Mesenteric fat pad (tissue), 1 donor: ENCODE measurements at places on chromosomes 4 and X. TPM values are rescaled to one million over a fixed set of nuclear protein-coding genes. Genes with fewer than 3 reads are reported as not detected.

DNA sequence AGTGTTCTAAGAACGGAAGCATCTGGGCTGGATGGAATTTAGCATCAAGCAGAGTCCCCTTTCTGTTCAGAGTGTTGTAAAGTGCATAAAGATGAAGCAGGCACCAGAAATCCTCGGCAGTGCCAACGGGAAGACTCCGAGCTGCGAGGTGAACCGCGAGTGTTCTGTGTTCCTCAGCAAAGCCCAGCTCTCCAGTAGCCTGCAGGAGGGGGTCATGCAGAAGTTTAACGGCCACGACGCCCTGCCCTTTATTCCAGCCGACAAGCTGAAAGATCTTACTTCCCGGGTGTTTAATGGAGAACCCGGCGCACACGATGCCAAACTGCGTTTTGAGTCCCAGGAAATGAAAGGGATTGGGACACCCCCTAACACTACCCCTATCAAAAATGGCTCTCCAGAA lies 29.4 kb downstream of the NSD2 start:
- no peak for DNase-seq

GRCh38 chr4:169627307-169627706 lies 6.9 kb downstream of the CLCN3 start:
- DNase-seq, result no peak

DNA sequence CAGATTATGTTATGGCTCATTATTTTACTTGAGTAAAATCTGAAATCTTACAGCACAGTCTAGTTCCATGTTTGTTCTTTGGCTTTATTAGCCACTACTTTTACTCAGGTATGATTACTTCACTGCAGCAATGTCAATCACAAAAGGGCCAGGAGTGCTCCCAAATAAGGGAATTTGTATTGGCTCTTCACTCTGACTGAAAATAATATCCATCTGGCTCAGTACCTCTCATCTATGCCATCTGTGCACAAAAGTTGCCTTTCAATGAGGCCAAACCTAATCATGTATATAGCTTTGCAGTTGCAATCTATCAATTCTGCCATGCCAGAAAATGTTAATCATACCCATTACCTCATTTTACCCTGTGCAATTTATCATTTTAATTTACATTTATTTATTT lies 161.1 kb downstream of the TECRL start:
- no peak for DNase-seq

DNA sequence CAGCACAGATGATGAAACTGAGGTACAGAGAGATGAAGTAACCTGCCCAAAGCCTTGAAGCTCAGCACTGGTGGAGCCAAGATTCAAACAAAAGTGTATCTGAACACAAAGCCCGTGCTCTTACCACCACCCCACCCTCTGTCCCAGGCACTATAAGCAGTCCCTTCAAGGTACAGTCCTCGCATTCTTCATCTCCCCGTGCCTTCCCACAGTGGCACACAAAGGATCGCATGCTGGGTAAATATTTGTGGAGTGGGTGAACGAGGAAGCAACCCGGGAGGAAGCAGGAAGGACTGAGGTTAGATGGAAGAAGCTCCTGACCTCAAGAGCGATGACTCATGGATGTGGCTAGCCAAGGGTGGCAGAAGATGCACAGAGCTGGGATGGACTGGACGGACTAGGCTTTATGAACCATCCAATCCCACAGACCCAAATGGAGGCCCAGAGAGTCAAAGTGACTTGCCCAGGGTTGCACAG lies 18.4 kb downstream of the IQSEC2 start:
- no peak for DNase-seq

- DNase-seq, result no peak
These were observed 9.1 kb downstream of the SERTM2 start for GRCh38 chrX:111520506-111520905.

DNA sequence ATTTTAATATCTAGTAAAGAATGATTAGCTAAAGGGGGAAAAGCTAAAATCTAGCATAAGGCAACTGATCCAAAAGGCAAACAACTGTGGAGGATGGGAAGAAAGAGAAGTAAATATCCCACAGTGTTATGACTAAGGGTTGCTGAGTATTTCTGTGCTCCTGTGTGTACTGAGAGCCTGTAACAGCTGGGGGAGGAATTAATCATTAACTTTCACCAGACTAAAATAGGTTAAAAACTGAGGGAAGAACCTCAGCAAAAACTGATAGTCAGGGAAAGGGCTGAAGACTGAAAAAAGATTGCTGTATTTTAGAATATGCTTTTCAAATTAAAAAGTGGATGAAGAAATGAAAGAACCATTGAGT lies 365.9 kb downstream of the CXXC4 start:
- DNase-seq, result no peak

DNA sequence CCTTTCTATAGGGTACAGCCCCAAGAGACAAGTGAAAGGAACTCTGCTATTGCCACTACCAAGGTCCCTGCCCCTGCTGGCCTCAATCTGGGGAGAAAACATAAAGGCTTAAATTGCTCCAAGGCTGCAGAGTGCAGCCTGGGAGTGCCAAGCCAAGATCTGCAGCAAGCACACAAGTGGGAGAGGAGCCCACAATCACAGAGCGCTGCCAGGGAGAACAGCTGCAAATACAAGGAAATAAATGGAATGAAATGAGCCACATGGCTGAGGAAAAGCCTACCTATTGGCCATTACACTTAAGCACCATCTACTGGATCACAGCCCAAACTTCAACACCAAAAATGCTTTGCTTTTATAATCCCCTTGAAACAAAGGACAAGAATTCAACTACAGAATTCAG lies 582.4 kb downstream of the FAM133A start:
- no peak for DNase-seq

- no peak for DNase-seq
These were observed 226.4 kb downstream of the MAGEB5 start for GRCh38 chrX:26442340-26442739.

GRCh38 chrX:49276207-49276606 lies 6.6 kb downstream of the PPP1R3F start:
- DNase-seq, result no peak

DNA sequence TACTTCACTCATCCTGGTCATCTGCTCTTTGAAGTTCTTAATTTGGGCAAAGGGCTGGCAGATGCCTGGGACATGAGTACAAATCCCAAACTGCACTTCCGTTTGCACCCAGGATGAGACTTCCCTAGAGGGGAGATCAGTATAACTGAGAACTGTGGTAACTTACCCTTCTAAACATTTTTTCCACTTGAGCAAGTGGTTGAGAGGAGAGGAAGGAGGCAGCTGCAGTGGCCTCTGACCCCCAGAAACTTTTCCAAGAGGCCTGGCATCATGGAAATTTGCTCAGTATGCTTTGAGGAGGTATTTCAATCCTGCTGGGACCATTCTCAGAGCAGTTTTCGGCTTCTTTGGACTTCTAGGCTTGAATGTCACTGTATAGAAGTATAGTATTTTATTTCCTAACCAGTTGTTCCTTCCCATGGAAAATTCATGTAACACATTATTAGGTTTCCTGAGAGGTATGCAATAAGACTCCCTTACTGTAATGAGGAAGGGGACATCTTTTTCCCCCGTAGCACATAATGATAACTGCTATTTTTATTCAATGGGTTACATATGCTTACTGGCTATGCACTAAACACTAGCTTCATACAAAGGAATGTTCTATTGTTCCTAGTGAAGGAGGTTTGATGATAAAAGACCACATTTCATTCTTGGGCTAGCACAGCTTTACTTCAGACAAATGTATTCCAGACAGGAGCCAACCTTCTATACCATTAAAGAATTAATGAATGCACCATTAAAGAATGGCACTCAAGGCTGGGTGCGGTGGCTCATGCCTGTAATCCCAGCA lies 129.3 kb downstream of the SHROOM3 start:
- DNase-seq, result no peak

DNA sequence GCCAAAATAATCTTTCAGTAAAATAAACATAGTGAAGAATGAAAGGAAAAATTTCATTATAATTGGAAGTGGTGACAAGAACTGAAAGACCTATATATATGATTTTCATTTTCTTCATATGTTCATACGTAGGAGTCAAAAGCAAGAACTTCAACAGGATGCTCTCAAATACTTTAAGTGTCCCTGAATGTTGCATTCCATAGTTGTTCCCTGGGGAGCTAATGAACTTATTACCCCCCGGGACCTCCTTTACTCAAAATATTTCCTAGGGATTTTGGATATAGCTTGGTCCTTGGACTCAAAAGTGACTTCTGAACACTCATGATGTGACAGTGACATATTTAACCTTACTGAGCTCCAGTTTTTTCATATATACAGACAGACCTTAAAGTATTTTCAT lies 44.9 kb upstream of the NDST4 start:
- no peak for DNase-seq

DNA sequence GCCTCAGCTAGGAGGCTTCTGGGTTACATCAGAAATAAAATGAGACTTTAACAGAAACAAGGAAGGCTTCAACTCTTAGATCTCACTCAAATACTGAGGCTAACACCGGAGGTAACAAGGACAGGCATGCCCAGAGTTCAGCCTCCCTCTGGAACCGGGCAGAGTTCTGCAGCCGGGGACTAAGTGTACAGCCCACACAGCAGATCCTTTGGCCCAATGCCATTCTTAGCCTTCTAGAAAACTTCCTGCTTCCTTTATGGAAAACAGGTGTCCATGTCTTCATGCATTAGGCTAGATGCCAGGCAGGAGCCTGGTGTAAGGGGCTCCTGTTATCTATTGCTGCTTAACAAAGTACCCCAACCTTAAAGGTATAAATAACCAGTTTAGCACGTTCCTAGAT lies 369.7 kb downstream of the BCOR start:
- DNase-seq, result no peak

- no peak for DNase-seq
These were observed 84.3 kb upstream of the SLC4A4 start for GRCh38 chr4:71254451-71255012.

DNA sequence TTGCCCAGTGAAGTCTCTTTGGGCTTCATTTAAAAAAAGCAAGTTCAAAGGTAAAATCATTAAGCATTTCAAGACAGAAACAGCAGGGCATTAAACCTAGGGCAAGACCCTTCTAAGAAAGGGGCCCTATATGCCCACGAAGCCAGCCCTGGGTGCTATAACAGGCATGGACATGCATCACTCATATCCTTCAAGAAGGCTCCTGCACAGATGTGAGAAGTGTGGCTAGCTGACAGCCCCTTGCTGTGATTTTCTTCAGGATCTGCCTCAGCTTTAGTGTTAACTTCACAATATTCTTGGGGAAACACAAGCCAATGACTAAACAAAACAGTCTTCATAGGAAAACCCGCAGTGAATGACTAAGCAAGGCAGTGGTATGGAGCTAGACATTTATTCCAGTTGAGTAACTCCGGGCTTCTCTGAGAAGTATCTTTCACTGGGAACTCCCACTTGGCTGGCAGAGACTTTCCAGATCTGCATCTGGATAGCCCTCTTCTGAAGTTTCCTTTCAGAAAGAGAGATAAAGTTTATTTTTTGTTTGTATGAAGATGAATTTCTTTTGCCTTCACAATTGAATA lies 11.9 kb upstream of the MAOA start:
- DNase-seq, result no peak

DNA sequence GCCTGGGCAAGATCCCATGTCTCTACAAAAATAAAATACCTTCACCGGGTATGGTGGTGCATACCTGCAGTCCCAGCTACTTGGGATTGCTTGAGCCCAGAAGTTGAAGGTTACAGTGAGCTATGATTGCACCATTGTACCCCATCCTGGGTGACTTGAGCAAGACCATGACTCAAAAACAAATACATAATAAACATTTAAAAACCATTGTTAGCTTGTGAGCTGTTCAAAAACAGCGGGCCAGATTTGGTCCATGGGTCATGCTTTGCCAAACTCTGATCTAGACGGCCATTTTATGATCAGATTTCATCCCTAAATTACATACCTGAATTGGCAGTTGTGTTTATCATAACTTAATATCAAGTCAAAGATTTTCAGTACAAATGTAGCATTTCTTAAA lies 76.0 kb upstream of the GPM6B start:
- DNase-seq, result no peak

DNA sequence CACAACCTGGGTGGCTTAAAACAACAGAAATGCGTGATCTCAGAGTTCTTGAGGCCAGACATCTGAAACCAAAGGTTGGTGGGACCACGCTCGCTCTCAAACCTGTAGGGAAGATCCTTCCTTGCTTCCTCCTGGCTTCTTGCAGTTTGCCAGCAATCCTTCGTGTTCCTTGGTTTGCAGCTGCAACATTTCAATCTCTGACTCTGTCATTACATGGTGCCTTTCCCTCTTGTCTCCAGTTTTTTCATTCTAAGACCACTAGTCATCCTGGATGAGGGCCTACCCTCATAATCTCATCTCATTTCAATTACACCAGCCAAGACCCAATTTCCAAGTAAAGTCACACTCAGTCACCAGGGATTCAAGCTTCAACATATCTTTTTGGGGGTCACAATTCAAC lies 388.0 kb downstream of the GPM6A start:
- no peak for DNase-seq

DNA sequence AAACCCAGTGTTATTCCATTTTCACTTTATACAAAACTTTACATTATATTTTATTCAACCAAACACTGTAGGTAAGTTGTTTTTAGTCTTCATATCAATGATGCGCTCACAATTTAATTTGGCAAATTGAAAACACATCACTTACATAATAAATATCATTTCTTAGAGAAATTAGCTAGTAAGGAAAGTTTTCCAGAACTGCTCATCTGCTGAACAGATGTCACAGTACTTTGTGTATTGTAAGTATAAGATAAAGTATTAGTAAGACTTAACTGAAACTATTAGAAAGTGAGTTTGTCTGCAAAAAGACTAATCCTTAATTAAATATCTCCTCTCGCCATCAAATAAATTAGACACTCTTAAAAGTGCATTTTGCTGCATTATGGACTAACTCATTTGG lies 108.7 kb upstream of the PACRGL start:
- no peak for DNase-seq

DNA sequence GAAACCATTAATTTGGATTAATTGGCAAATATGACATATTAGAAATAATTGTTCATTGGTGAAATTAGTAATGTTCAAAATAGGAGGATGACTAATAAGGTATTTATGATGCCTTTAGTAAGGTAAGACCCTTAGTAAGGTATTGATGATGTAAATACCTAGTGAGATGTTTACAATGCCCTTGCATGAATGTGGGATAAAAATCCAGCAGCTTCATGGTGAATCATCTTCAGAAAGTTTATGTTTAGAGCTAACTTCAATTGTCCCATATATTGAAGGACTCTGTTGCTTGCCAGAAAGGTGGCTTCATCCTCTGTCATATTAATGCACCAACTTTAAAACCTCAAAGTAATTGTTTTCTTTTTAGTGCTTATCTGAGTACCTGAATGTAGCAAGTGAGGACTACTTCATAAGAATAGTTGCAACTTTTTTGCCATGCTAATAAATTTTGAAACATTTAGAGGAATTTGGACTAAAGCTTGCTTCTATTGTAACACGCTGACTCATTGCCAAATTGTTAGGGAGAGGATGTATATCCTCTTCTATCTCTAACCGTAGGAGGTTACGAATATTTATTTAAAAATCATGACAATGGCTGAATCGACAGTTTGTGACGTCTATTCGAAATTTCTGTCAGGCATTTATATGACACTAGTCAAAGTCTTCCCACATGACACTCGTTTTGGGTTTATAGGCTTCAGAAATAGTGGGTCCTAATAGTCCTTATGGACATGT lies 174.1 kb upstream of the HS3ST1 start:
- no peak for DNase-seq

- no peak for DNase-seq
These were observed 185.5 kb upstream of the AFF2 start for GRCh38 chrX:148314876-148315275.

Gene DUSP21
- total RNA-seq, result not detected

Gene ENPP6
- total RNA-seq, result not detected

Gene TEC
- 5.4 TPM for total RNA-seq

Gene MAGEA4
- total RNA-seq, result not detected

Gene USP17L5
- total RNA-seq, result not detected

Gene TBC1D8B
- 6.5 TPM for total RNA-seq

Gene TMEM144
- 7.9 TPM for total RNA-seq

Gene XKRX
- not detected for total RNA-seq

Gene ATP11C
- total RNA-seq, result 20.0 TPM

Gene LEF1
- total RNA-seq, result 3.1 TPM

Gene MAGEB2
- not detected for total RNA-seq
